ENCODE measurements at places on chromosomes 7 and 10.

DNA sequence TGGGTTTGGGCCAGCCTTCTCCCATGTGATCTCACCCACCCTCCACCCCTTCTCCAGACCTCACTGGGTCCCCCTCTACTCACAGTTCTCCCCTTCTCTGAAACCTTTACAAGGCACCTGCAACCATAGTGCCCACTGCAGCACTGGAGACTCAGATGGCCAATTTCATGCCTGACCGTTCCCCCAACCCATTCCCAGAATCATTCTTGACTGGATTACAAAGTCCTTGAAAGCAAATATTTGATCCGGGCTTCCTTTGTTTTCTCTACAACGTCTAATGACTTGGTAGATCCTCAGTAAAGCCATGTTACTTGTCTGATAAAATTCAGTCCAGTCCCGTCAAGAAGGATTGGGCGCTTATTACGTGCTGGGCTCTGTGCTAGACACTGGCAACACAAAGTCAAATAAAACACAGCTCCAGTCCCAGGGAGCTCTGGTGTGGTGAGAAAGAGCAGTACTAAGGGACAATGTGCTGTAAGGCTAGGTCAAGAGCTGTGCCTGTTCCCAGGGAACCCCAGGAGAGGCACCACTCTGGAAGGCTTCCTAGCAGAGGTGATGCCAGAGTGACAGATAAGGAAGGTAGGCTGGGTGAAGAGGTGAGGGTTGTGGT is 36.5 kb downstream of the SH3PXD2A start:
- no peak for DNase-seq

GRCh38 chr10:132030898-132031463 is 34.8 kb upstream of the JAKMIP3 start:
- DNase-seq = no peak

DNA sequence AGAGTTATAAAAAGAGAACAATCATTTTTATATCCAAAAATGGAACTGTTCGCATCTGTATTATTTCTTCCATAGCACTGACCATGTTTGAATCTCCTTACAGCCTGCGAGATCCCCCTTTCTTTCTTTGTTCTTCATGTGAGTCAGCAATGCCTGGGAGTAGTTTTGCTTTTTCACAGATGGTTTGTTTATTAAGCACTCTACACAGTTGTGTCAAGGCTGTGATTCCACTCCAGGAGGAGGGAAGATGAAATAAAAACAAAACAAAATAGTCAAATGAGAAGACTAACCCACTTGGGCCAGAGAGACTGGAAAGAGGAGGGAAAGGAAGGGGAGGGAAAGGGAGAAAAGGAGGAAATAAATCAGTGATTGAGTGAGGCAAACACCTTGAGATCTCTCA is 7.8 kb downstream of the LIPF start:
- no peak for DNase-seq

- DNase-seq = no peak
These were observed 55.9 kb downstream of the DIP2C start for GRCh38 chr10:633279-634245.

DNA sequence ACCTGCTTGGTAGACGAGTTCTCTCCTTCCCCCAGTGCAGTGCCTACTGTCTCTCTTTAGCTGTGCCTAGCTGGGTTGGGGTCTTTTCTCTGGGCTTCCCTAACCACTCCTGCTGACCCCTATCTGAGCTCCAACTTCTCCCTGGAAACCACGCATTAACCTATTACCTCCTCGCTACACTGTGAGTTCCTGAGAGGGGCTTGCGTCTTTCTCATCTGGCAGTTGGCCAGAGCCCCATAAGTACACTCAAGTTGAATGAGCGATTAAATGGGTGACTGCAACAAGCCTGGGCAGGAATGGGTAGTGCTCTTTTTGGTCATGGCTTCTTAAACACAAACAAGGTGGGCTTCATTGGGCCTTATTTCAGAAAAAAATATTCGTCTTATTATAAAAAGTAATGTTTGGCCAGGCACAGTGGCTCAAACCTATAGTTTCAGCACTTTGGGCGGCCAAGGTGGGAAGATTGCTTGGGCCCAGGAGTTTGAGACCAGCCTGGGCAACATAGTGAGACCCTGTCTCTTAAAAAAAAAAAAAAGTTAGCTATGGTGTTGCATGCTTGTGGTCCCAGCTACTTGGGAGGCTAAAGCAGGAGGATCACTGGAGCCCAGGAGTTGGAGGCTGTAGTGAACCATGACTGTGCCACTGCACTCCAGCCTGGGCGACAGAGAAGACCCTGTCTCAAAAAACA is 41.4 kb downstream of the SYPL1 start:
- no peak for DNase-seq

DNA sequence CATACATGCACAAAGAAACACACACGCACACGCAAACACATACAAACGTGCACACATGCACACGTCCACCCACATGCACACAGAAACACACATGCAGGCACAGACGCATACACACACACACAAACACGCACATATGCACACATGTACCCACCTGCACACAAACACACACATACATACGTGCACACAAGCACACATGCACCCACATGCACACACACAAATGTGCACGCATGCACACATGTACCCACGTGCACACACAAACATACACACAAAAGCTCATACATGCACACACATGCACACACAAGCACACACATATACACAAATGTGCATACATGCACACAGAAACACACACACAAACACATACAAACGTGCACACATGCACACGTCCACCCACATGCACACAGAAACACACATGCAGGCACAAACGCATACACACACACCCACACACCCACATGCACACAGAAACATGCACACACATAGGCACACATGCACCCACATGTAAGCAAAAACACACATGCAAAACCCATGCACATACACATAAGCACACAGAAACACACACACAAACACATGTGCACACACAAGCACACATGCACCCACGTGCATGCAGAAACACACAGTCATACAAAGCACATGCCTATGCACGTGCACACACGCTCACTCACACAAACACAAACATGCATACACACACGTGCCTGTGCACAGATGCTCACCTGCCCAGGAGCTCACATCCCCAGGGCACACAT is 44.8 kb downstream of the FOXL3 start:
- no peak for DNase-seq

DNA sequence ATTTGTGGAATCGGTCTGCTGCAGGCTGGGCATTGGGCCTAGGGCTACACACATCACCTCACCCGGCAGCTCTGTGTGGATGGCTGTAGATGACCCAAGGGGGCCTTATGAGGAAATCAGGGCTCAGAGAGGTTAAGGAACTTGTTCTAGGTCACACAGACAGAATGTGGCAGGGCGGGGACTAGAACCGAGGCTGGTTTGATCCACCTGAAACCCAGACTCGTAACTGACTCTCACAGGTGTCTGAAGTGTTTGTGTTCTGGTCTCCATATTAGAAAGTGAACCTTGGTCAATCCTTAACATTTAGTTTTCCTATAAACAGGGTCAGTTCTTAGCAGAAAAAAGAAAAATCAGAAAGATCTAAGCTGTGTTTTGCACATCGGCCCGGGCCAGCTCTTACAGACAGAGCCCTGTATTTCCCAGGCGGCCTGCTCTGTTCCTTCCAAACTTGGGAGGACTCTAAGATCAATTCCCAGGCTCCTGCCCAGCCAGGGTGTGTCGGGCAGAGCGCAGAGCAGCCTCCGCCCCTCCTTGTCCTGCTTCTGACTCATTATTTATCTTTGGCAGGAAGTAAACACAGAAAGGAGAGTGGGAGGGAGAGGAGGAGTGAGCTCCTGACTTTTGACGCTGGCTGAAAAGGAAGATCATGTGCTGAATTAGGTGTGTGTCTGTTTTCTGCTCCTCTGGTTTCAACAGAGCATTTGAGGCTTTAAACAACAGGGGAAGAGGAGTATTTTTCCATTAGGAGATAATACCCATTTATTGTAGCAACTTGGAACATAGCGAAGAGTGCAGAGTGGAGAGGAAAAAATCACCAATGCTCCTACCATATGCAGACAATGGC is 74.1 kb downstream of the TACC2 start:
- DNase-seq = no peak

GRCh38 chr7:53641091-53641490 is 605.7 kb downstream of the POM121L12 start:
- DNase-seq = no peak

Data from activated CD4-positive, alpha-beta T cell treated with anti-CD3 and anti-CD28 coated beads, Interleukin-10, Interleukin-2, amounts not matched to agents 100 ng/mL and 50 ng/mL, durations not matched to agents 16 hours and 8 hours (primary cell).